SJSA1 (cell line): ENCODE measurements at places on chromosomes 3 and 15.

GRCh38 chr3:138456961-138457862, 22.8 kb downstream of the ESYT3 start:
- DNase-seq, result no peak

- no peak for DNase-seq
Measured at GRCh38 chr3:68447885-68448284, 484.5 kb downstream of the TAFA4 start.

GRCh38 chr3:30547716-30548115, 58.7 kb upstream of the TGFBR2 start:
- DNase-seq, result no peak

- no peak for DNase-seq
Measured at GRCh38 chr15:58396181-58396580, 35.6 kb upstream of the LIPC start.

DNA sequence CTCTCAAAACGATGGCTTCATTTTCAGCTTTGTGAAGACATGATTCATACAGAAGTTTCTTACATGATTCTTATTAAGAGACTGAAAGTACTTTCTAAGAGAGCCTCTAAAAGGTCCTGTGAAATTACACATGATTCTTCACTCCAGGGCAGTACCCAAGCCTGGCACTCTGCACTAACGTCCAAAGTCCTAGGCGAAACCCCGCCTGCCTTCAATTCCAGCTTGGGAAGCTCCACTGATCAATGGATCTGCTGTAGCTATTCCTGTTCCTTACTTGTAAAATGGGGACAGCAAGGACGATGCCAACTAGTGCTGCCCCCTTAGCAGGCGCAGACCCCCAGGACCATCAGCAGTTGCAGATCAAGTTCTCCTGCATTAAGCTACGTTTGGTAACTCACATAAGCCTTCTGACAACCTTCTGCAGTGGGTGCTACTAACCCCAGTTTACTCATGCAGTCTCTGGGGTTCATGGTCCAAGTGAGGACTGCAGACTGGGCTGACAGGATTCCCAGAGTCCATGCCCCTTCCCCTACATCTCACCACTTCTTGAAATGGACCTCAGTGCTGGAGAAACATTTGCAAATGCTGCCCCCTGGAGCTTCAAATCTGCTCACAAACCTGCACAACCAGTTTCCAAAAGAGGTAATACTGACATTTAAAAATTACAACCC, 10.6 kb downstream of the CHCHD4 start:
- DNase-seq, result no peak

DNA sequence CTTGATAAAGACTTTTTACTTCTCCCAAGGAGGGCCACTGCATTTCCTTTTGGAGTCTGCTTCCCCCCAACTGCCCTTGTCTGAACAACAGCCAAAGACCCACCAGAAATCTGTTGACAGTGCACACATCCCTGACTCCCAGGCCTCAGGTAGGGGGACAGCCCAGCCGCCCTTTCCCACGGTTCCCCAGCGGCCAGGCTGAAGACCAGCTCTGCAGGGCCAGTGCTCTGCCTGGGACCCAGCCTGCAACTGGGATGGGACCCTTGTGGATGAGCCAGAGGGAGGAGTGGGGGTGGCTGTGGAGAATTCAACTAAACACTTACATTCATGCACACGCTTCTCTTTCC, 8.1 kb upstream of the PRR23E start:
- DNase-seq, result no peak

GRCh38 chr3:185052631-185053030, 100.2 kb downstream of the C3orf70 start:
- no peak for DNase-seq

DNA sequence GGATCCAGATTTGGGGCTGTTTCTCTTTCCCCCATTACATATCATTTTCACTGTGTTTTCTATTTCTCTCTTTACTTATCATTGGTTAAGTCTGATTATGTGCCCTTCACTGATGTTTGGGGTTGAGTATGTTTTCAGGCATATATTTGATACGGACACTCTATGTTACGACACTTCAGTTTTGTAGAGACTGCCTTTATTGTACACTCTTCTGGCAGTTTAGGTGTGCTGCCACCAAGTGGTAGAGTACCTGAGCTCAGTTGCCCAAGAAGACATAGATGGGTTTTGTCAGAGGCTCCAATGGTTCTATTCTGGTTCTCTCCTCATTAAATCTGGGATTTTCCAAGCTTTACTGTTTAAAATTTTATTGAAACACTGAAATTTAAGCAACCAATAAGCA, 255.0 kb upstream of the ROPN1 start:
- no peak for DNase-seq

- DNase-seq, result no peak
Measured at GRCh38 chr3:132456136-132456535, 38.8 kb downstream of the DNAJC13 start.

GRCh38 chr15:82763361-82764116, 42.3 kb downstream of the FSD2 start:
- DNase-seq, result no peak

DNA sequence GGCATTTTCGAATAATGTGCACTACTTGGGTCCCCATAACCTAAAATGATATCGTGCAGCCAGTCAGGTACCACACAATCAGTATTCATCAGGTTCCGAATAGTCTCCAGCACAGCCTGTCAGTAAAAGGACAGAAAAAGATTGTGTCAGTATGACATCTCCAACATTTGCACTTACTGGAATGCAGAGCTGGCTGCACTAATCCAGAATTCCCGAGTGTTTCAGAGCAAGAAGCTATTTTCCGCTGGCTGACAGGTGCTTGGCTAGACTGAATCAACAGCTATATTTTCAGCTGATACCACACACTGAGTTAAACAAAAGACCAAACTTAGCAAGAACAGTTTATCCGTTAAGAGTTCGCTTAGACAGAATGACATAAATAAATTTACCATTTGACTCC, 68.8 kb downstream of the AQR start:
- DNase-seq, result no peak

- DNase-seq, result no peak
Measured at GRCh38 chr3:65660000-65660598, 378.6 kb downstream of the MAGI1 start.

GRCh38 chr3:175149675-175150074, 290.5 kb downstream of the NAALADL2 start:
- no peak for DNase-seq

- DNase-seq, result no peak
Measured at GRCh38 chr15:65603134-65603533, 7.8 kb downstream of the INTS14 start.

DNA sequence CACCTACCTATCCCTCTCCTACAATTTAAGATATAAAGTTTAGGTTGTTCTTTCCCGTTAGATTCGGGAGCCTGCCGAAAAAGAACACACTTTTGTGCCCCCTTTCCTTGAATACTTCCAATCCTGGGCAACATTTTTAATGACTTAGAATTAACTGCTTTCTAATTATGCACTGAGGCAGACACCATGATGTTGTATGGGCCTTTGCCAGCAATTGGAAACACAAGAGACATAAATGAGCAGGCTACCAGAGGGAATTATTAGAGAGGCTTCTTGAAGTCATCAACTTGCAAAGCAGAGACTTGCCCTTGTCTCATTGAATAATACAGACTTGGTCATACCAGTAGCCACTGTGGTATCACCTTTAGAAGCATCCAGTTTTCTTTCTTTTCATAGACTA, 96.8 kb downstream of the CDIN1 start:
- no peak for DNase-seq
